ENCODE measurements at places on chromosomes 1 and 21.

DNA sequence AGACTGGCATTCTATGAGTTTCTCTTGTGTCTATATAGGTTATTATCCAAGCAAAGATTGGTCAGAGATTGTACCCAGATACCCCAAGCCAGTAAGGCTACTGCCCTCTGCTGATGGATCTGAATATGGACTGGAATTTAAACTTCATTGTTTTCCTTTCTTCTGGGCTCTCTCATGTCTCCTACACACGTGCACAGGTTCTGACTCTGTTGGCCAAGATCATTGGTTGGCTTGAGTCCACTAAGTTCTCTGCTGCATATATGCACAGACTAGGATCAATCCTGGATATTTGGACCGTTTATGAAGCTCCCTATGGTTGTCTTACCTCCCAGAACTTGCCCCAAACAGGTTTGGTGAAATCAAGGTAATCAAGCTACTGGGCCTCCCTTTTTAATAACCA lies 69.7 kb downstream of the CC2D1B start:
- DNase-seq, result no peak

- no peak for DNase-seq
These were observed 357.6 kb upstream of the ZP4 start for GRCh38 chr1:238248356-238248755.

GRCh38 chr1:236692742-236693141 lies 6.4 kb downstream of the ACTN2 start:
- DNase-seq, result no peak

DNA sequence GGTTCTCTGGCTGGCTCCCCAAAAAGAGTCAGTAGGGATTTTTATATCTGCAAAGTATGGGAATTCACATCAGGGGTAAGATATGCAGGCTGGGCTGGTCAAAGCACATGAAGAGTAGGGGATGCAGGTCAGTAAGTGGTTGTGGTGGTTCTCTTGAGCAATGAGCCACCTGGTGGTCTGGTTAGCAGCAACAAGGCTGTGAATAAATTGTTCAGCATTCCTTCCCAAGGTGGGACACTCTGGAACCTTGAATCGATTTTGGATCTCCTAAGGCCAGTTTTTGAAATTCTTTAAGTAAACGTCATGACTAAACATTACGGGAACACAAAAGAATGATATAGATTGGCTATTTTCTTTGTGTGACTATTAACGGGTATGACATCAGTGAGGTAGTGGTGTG lies 563.0 kb upstream of the NEGR1 start:
- DNase-seq, result peak; percentile 14

Measured in glutamatergic neuron (in vitro differentiated cells).